D721Med (cell line): ENCODE measurements at places on chromosomes 13 and 19.

DNA sequence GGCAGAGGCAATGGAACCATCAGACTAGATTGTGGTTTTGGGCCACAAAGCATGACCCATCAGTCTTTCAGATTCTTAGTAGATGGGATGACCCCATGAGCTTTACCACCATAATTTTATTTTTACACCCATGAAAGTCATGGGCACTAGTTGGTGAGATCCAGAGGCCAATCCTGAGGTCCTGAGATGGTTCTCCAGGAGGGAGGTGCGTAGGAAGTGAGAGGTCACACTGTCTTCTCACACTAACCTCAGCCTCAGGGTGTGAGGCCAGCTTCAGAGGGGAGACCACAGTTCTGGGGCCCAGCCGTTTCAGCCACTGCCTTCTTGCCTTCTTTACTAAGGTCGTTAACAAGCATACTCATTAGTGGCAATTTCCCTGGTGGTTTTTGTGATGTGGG lies 106.4 kb downstream of the AKAP11 start:
- DNase-seq, result no peak

GRCh38 chr19:46014534-46014933 lies 8.3 kb downstream of the PGLYRP1 start:
- no peak for DNase-seq

DNA sequence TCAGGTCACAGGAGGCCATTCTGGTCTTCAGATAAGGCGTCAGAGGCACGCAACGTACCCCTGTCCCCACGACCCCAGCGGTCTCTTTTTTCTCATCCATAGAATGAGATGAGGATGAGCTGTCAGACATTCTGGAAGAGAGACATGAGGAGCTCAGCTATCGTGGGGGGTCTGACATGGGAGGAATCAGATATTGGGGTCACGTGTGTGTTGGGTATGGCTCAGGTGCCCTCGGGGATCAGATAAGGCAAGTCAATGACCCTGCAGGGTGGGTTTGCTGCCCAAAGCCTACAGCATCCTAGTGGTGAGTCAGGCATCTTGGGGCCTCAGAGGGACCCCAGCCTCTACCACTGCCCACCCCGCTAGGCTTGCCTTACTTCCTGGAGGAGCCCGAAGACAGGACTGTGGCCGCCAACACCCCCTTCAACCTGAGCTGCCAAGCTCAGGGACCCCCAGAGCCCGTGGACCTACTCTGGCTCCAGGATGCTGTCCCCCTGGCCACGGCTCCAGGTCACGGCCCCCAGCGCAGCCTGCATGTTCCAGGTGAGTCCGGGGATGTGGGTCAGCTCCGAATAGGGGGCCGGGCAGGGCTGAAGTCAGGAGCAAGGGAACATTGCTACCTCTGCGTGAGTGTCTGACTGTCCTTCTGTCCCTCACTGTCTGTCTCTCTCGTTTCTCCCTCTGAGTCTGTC lies 2.6 kb downstream of the AXL start:
- no peak for DNase-seq

DNA sequence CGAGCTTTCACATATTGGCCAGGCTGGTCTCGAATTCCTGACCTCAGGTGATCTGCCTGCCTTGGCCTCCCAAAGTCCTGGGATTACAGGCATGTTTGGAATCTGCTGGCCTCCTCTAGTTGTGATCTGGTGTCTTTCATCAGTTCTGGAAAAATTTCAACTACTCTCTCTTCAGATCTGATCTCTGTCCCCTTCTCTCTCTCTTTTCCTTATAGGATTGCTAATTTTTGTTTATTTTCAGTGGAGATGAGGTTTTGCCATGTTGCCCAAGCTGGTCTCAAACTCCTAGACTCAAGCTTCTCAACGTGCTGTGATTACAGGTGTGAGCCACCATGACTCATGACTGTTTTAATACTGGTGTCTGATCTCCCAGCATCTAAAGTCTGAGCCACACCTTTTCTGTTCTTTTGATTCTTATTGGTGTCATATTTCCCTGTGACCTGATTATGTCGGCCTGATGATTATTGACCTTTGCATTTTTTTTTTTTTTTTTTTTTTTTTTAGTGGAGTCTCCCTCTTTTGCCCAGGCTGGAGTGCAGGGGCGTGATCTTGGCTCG lies 10.4 kb upstream of the NANOS2 start:
- DNase-seq, result no peak

- DNase-seq, result no peak
Measured at GRCh38 chr19:55032170-55032800, 5.8 kb downstream of the GP6 start.

GRCh38 chr13:35471706-35472322 lies 4.7 kb downstream of the MAB21L1 start:
- DNase-seq, result no peak

GRCh38 chr19:5804516-5805461 lies at the start of gene NRTN:
NRTN (plus strand) TSS chr19:5805067; CDS start chr19:5824166, 19,099 bp downstream.
- peak; percentile 74 for DNase-seq

GRCh38 chr19:44755219-44755618 lies 6.7 kb downstream of the BCL3 start:
- DNase-seq, result no peak

DNA sequence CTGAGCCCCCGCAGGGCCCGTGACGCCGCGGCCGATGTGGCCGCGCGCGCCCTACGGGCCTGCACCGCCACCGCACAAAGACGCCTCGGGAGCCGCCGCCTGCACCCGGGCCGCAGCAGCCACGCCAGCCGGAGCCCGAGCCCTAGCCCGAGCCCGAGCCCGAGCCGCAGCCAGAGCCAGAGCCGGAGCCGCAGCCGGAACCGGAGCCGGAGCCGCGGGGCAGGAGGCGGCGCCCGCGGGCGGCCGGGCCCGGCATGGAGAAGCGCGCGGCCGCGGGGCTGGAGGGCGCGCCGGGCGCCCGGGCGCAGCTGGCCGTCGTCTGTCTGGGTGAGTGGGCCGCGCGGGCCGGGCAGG lies 379 bp downstream of the LRP3 start:
- DNase-seq, result no peak

DNA sequence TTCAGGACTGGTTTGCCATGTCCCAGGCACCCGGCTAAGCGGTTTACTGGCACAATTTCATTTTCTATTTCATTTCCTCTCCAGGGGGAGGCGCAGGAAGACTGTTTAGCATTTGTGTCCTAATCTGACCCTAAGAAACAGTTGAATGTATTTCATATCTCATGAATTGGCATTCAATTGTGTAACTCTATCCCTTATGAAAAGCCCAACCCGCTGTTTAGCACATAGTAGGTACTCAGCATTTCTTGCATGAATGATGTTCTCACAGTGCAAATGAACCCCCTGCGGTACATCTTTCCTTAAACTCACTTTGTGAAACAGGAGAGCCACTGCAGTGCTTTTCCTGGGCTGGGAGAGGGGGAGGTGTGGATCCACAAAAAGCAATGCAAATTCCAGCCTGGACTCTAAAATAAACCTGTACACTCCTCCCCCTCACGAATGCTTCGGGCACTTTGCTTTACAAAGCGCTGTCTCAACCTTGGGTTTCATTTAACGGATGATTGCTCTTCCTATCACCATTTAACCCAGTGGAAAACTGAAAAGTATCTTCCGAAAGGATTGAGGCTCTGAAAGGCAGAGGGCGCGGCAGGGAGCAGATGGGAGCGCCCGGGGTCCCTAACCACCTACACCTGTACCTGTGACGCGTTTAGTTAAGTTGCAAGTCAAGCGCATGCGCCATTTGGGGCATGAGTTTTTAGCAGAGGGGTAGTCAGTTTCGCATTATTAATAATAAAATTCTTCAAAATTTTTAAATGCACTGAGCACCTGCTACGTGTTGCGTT lies 1.2 kb upstream of the EEF2 start:
- DNase-seq, result peak; percentile 24

GRCh38 chr19:13396250-13397080 lies 109.8 kb downstream of the CACNA1A start:
- no peak for DNase-seq

DNA sequence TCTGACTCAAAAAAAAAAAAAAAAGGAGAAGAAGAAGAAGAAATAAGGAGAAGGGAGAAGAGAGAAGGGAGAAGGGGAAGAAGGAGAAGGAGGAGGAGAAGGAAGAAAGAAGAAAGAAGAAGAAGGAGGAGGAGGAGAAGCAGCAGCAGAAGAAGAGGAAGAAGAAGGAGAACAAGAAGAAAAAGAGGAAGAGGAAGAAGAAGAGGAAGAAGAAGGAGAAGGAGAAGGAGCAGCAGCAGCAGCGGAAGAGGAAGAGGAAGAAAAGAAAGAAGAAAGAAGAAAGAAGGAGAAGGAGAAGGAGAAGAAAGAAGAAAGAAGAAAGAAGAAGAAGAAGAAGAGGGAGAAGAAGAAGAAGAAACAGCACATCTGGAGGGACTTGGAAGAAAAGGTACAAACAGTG lies 4.1 kb upstream of the CNN1 start:
- no peak for DNase-seq

DNA sequence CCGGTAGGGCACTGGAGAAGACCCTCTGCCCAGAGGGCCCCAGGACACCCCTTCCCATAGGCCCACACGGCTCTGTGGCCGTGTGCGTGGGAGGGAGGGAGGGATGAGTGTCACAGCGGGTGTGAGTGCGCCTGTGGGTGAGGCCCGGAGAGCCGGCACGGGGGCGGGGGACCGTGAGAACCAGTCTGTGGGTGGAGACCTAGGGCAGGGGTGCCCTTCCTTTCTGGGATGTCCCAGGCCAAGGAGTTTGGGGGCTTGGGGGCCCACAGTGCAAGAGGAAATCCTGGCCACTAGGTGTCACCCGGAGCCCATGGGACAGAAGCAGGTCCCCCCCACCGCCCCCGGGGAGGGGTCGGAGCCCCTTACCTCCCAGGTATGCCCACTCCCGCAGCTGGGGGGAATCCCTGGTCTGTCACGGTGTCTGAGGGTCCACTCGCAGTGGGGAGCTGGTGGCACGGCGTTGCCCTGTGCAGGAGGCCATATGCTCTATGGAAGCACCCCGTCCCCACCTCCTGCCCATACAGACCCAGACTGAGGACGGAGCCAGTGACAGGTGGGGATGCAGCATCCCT lies 16.0 kb upstream of the SLC7A10 start:
- DNase-seq, result no peak

DNA sequence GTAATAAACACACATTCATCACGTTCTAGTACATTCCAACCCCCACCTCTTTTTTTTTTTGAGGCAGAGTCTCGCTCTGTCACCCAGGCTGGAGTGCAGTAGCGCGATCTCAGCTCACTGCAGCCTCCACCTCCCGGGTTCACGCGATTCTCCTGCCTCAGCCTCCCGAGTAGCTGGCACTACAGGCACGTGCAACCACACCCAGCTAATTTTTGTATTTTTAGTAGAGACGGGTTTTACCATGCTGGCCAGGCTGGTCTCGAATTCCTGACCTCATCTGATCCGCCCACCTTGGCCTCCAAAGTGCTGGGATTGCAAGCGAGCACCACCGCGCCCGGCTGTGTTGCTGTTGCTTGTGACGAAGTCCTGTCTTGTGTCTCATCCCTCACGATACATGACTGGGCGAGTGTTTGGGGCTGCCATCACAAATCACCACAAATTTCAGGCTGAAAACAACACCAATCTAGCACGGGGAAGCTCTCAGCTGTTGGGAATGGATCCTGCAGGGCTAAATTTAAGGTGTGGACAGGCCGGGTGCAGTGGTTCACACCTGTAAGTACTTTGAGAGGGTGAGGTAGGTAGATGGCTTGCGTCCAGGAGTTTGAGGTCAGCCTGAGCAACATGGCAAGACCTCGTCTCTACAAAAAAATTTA lies 15.7 kb downstream of the MOB3A start:
- DNase-seq, result no peak

GRCh38 chr13:110151462-110151861 lies 155.5 kb downstream of the COL4A1 start:
- DNase-seq, result no peak

DNA sequence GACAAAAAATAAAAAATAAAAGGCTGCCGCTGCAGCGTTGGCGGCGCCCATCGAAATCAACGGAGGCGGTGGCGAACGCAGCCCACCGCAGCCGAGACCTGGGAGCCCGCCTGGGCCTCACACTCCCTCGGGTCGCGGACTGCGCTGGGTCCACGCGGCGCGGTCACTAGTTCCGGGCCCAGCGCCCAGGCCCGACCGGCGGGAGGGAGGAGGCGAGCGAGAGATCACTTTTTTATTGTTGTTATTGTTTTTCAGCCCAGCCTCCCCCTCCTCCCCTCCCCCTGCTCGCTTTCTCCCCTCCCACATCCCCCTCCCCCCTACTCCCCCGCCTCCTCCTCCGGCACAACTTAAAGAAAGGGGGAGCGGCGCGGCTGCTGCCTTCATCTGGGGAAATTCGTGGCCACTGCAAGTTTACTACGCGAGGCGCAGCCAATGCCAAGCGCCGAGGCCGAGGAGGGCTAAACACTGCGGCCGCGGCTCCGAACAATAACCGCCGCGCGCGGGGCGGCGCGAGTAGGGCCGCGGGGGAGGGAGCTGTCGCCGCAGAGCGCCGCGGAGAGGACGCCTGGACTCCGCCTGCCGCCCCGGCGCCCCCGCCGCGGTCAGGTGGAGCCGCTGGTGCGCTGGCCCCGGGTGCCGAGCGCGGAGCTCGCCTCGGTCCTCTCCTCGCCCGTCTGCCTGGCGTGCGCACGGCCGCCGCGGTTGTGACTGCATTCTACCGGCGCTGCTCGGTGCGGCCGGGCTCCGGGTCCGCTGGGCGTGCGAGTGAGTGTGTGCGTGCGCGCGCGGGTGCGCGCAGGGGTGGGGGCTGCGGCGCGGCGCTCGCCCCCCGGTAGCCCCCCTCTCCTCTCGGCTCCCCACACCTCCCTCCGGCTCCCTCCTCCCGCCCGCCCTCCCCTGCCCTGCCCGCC lies 505 bp upstream of the ZIC2 start:
- DNase-seq, result no peak

DNA sequence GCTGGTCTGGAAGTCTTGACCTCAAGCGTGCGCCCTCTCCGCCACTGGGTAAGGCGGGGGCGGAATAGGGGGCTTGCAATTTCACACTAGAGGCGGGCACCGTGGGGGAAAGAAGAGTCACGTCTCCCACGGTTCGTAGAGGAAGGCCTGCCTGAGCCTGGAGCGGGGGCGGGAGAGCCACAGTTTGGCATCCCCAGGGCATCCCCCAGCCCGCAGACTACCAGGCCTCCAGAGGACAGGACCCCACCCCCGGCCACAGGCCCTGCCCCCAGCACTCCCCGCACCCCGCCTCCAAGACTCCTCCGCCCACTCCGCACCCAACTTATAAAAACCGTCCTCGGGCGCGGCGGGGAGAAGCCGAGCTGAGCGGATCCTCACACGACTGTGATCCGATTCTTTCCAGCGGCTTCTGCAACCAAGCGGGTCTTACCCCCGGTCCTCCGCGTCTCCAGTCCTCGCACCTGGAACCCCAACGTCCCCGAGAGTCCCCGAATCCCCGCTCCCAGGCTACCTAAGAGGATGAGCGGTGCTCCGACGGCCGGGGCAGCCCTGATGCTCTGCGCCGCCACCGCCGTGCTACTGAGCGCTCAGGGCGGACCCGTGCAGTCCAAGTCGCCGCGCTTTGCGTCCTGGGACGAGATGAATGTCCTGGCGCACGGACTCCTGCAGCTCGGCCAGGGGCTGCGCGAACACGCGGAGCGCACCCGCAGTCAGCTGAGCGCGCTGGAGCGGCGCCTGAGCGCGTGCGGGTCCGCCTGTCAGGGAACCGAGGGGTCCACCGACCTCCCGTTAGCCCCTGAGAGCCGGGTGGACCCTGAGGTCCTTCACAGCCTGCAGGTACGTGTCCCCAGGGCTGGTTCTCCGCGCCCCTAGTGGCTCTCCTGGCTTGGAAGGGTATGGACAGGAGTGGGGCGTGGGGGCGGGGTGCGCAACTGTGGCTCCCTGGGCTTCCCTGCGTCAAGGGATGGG lies at the start of gene ANGPTL4:
ANGPTL4 (plus strand) TSS at position 353 of the 969 bp plus-strand sequence; CDS start at position 520, 167 bp downstream.
- no peak for DNase-seq
